ENCODE measurements at places on chromosomes 7 and 10.

- no peak for DNase-seq
These were observed 953.3 kb downstream of the XPNPEP1 start for GRCh38 chr10:108970016-108970415.

GRCh38 chr7:41922373-41922772, 219.5 kb upstream of the INHBA start:
- DNase-seq, result no peak

DNA sequence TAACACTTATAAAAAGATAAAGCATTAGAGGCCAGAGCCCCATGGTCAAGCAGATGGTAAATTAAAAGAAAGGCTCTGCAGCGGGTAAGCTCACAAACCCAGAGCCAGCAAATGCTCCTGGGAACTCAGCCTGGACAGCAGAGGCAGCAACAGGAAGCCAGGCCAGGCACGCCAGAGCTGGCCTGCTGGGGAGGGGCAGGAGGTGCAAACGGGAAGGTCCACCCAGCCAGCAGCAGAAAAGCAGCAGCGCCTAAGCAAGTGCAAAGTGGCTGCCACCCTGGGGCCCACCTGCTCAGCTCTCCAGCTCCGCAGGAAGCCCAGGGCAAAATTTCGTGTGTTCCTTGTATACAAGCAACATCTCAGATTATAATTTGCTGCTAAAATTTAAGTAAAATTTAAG, 82.7 kb upstream of the GPR22 start:
- no peak for DNase-seq

DNA sequence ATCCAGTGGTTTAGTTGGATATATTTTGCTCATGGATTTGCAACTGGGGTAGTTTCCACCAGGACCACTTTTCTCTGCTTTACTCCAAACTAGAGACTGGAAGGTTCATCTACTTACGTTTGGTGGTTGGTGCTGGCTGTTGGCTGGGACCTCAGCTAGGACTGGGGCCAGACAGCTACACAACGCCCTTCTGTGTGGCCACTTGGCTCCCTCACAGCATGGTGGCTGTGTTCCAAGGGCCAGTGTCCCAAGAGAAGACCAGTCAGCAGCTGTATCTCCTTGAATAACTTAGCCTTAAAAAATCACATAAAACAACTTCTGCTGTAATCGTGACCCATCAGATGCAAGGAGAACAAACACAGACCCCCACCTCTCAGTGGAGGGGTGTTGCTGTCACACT, 4.2 kb upstream of the KCNH2 start:
- no peak for DNase-seq

DNA sequence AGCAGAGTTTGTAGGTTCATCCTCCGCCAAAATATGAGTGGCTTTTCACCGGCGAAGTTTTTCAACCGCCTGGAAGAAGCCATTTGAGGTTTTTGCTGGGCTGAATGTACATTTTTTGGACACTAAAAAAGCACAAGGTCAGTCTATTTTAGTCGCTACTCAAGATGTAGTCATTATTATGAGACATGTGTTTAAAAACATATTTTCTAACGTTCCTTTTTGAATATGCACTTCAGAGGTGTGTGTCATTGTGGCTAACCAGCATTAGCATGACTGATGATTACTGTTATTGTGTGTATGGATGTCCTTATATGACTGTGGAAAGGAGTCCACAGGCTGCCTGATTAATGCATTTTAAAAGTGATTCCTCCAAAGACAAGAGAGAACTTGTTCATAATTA, 605.4 kb downstream of the INHBA start:
- no peak for DNase-seq

- DNase-seq, result no peak
These were observed 297.5 kb downstream of the HDAC9 start for GRCh38 chr7:18792871-18793595.

- no peak for DNase-seq
These were observed 174.4 kb downstream of the CTNNA3 start for GRCh38 chr10:67521546-67521945.

DNA sequence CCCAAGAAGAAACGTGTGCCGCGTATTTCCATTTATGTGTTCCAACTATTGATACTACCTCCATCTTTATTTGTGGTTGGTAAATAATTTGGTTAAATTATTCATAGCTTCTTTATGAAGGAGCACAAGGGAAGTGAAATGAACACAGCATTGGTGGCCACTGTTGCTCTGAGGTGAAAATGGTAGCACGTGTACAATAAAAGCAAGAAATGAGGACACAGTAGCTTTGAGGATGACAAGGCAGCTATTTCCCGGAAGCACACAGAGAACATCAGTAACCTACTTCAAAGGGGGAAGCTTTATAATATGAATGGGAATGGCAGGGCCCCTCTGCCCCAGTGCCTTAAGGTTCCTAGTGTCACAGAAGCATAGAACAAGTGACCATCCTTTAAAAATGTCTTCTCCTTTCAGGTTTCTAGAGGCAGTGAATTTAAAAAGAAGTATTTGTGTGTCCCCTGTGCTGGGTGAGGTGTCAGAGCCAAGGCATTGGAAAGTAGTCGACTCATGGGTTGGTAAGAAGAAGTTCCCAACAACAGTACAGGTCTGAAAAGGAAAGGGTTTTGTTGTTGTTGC, 78.8 kb downstream of the SGMS1 start:
- no peak for DNase-seq

- no peak for DNase-seq
These were observed 34.2 kb downstream of the ACTA2 start for GRCh38 chr10:88918191-88918905.

DNA sequence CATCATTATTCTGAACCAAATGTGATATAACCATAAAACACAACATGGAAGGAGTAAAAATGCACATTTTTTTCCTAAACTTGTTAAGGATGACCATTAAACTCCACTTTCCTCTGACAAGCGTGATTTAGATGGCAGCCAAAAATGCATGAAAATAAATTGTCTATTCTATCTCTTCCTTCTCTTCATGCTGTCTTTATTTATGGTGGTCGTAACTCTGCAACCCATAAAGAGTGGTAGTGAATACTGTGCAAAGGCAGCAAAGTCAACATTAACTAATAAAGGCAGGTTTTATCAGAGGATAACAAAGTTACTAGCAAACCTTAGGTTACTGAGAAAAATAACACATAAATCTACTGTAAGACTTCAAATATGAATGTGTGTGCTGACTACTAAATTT, 106.6 kb downstream of the TPK1 start:
- no peak for DNase-seq

GRCh38 chr10:69749178-69750010, 52.3 kb upstream of the COL13A1 start:
- no peak for DNase-seq

DNA sequence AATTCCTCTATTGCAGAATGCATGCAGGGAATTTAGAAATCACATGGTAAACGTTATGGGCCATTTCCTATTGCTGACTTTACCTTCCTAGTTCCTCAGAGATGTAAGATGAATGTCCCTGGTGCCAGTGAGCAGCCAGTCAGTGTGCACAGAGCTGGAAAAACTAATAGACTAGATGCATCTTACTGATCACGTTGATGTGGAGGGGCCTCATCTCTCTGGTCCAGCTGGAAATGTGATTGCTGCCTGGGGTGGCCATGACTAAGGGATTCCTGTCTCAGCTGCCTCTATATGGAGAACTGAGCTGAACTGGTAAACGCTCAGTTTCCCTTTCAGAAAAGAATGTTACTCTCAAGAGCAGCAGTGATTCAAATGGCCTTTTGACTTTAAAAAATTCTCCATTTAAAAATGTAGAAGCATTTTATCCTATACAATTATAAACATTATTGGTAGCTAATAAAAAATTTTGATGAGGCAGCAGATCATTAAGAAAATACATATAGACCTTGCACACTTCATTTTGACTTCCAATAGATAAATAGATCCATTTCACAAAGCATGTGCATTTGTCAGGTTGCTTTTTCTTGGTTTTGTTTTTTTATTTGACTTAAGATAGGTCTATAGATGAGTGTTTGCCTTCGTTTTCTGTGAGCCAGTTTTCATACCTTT, 80.5 kb upstream of the INSYN2A start:
- no peak for DNase-seq

DNA sequence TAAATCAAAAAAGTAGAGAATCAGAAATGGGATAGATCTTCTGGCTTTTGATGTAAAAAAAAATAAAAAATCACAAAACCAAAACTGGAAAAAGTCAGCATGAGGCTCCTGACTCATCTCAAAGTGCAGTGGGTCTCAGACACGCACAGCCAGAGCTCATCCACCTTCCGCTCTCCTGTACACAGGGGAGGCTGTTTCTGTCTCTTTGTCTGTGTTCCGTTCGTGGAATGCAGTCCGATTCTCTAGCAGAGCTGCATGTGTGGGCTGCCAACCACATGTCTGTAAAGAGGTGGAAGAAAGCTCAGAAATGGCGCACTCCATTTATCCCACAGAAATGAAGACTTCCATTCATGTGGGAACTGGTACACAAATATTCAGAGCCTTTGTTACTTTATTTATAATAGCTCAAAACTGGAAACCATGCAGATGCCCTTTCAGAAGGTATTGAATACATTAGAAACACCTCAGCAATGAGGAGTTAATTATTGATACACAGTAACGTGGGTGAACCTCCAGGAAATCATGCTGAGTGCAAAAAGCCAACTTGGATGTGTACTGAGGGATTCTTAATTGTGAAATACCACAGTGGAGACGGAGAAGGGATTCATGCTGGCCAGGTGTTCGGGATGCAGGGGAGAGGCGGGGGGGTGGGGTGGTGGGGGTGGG, 123.3 kb downstream of the TRRAP start:
- DNase-seq, result peak; percentile 16

GRCh38 chr7:31811650-31812461, 124.8 kb downstream of the PPP1R17 start:
- DNase-seq, result no peak

GRCh38 chr7:80721883-80722615, 83.6 kb downstream of the CD36 start:
- no peak for DNase-seq

- no peak for DNase-seq
These were observed 44.3 kb upstream of the SEMA3E start for GRCh38 chr7:83693256-83693655.

GRCh38 chr10:110615057-110615747, 28.9 kb upstream of the RBM20 start:
- no peak for DNase-seq

DNA sequence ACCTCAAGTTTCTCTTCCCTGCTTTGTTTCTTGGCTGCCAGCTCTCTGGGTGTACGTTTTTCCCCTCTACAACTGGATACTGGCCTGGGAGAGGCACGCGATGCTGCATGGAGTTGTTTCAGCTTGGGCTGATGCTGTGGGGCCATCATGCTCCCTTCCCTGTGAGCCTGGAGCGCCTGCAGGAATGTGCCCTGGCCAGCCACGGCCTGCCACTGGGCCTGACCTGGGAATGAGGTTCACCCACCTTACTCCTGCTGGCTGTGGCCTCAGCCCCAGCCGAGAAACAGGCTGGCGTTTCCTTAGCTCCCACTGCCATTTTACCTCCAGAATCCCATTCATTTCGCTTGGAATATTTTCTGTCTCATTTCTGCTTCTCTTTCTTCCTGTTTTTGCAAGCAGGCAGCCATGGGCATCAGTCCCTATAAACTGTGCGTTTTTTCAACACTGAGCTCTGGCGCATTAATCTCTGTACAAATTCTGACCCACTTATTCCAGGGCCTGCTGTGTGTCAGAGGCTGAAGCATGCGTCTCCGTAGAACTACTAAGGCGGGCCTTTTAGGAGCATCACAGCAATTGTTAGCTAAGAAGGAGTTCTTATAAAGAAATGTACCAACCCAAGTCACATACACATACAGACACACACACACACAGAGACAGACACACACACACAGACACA, 57.9 kb downstream of the GATA3 start:
- DNase-seq, result no peak

DNA sequence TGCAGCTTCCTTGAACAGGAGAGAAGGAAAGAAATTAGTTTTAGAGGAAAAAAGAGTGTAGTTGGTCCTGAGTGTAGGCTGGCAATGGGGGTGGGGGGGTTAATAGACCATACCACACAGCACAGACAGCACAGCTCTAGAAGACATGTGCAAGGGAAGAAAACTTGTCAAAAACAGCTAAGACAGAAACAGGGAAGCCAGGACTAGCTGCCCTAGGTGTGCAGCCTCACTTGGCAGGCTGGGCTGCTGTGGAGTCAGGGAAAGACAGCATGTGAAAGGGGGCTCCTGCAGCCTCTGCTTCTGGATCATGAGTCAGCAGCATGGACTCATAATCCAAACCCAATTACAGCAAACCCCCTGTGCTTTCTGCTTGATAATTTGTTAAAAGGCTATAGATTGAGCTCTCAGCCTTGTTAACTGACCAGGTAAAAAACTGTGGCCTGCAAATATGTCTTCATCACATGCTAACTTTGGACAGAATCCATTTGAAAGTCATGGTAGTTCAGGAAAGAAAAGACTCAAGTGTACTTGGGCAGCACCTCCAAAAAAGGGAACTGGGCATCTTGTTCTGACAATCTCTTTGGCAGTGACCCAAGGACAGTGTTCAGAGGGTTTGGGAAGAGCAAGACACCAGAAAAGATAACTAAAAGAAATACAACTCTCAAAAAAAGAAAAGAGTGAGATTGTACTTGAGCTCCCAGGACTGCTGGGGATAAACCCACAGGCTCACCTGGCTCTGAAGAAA, 142.2 kb upstream of the VWC2 start:
- DNase-seq, result no peak

GRCh38 chr7:116679500-116679899, 7.5 kb downstream of the MET start:
- DNase-seq, result no peak

DNA sequence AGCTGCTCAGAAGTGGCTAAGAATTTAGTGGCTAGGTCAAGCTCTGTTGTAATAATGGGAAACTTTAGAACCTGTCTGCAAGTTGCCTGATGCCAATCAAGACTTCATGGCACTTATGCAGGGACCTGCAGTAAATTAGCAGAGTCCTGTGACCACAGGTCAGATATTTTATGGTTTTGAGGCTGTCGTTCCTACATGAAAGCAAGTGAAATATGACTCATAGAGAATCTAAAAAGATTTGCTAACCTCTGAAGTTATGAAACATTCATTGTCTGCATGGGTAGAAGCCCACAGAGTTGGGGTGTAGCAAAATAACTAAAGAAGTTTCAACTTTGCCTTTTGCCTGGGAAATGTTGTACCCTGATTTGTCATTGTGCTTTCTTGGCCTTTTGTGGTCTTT, 32.3 kb downstream of the SLC39A12 start:
- DNase-seq, result no peak

DNA sequence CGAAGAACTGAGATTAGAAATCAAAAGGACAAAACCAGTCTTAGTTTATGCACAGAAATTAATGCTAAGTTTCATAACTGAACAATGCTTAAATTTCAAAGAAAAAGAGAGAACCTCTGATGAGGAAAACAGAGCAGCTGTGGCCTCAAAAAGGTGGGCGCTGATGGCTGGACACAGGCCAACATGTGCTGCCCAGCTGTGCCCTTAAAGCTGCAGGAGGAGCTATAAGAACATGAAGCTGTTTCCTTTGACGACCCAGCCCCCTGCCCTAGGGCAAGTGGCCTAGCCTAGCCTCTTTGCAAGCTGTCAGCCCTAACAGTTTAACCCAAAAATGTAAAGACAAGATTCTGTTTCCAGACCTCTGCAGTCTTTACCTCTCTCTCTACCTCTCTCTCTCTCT, 107.7 kb downstream of the GRID1 start:
- DNase-seq, result no peak

GRCh38 chr7:114979388-114979787, 57.5 kb downstream of the MDFIC start:
- DNase-seq, result no peak

All from stimulated activated naive CD8-positive, alpha-beta T cell treated with anti-CD3 and anti-CD28 coated beads, Interleukin-15, amount 100 ng/mL, for 72 hours (primary cell).